ENCODE measurements at places on chromosomes 3 and 15. TPM values are rescaled to one million over a fixed set of nuclear protein-coding genes. Genes with fewer than 3 reads are reported as not detected.

The DNAH12 gene
- 0.12 TPM for total RNA-seq

The CPB1 gene
- total RNA-seq, result not detected

The TUSC7 gene
- not detected for total RNA-seq

The A4GNT gene
- total RNA-seq, result not detected

The BBX gene
- total RNA-seq, result 15.6 TPM

The BOC gene
- total RNA-seq, result 7.5 TPM

The FAM219B gene
- 32.3 TPM for total RNA-seq

The MRPL3 gene
- 103 TPM for total RNA-seq

The CFAP44 gene
- total RNA-seq, result 2.6 TPM

The SLC2A2 gene
- not detected for total RNA-seq

The FOXB1 gene
- total RNA-seq, result not detected

The SPATA12 gene
- 0.52 TPM for total RNA-seq

The ANKRD34C gene
- total RNA-seq, result not detected

The ETV5 gene
- total RNA-seq, result 27.0 TPM

The FES gene
- total RNA-seq, result 0.71 TPM

The CCPG1 gene
- total RNA-seq, result 46.7 TPM

The NME9 gene
- total RNA-seq, result not detected

The PEAK1 gene
- 12.6 TPM for total RNA-seq

The FGF7 gene
- not detected for total RNA-seq

The MRPL46 gene
- 63.6 TPM for total RNA-seq

The PAK6 gene
- total RNA-seq, result 0.14 TPM

The SEMA3G gene
- total RNA-seq, result 0.04 TPM

The C3orf70 gene
- not detected for total RNA-seq

The LRRC49 gene
- 5.3 TPM for total RNA-seq

The RHCG gene
- 42.7 TPM for total RNA-seq

The CCDC39 gene
- not detected for total RNA-seq

The DPPA4 gene
- total RNA-seq, result not detected

The MYL3 gene
- total RNA-seq, result not detected

The AADACL2 gene
- not detected for total RNA-seq

The HDC gene
- total RNA-seq, result not detected

The NUSAP1 gene
- total RNA-seq, result 74.9 TPM

The PLA2G4D gene
- not detected for total RNA-seq

The CDHR4 gene
- total RNA-seq, result 0.30 TPM

The ARNT2 gene
- total RNA-seq, result 20.6 TPM

All from A549 treated with DMSO at 1 μM for 4 hours (cell line).